ENCODE measurements at places on chromosomes 7 and 10.
A peak's percentile ranks its signal among the peaks of the same experiment; 100 is the strongest.

GRCh38 chr10:125768219-125768855, 7.3 kb downstream of the MMP21 start:
- DNase-seq = no peak

- peak; percentile 55 for DNase-seq
Observed at GRCh38 chr10:96275685-96276418, 4.5 kb upstream of the BLNK start.

- no peak for DNase-seq
Observed at GRCh38 chr10:71545001-71545400, 148.3 kb downstream of the CDH23 start.

DNA sequence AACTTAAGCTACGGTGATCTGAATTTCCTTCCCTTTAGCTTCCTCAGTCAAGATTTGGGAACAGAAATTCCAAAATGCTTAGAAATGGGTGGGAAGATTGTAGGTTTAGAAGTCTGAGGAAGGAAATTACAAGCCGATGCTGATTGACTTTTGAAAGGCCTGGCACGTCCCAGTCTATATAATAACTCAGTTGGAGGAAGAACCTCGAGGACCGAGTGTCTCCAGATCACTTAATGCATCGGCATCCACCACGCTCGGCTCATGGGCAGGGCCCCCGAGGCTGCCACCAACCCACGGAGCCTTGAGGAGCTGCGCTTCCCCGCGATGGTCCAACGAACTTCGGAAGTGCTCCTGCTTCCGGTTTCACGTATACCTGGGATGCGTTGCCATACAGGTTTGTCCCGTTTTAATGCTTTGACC, 10.4 kb upstream of the SP8 start:
- no peak for DNase-seq

DNA sequence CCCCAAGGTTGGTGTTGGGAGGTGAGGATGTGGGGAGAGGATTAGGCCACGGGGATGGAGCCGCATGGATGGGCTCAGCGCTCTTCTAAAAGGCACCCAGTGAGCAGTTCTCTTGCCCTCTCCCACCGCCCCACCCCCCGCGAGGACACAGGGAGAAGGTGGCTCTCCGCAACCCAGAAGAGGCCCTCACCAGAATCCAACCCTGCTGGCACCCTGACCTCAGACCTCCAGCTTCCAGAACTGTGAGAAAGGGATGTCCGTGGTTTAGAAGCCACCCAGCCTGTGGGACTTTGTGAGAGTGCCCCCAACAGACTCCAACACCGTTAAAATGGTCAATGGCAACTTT, 242.8 kb upstream of the PPP2R2D start:
- peak; percentile 15 for DNase-seq

DNA sequence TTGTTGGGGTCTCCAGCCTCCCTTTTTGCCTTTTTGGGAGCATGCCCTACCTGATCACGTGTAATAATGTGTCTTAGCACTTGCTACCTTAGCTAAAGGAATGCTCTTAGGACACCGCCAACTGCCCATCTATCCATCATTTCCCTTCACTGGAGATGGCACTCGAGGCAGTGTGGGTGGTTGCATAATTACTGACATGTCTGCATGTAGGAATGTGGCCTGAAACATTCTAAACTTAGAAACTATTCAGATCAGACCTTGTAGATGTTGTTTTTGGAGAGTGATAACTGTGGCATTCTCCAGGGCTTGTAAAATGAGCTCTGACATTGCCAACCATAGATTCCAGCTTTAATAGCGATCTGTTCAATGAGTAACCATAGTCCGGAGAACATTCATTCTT, 365.8 kb downstream of the BBS9 start:
- no peak for DNase-seq

DNA sequence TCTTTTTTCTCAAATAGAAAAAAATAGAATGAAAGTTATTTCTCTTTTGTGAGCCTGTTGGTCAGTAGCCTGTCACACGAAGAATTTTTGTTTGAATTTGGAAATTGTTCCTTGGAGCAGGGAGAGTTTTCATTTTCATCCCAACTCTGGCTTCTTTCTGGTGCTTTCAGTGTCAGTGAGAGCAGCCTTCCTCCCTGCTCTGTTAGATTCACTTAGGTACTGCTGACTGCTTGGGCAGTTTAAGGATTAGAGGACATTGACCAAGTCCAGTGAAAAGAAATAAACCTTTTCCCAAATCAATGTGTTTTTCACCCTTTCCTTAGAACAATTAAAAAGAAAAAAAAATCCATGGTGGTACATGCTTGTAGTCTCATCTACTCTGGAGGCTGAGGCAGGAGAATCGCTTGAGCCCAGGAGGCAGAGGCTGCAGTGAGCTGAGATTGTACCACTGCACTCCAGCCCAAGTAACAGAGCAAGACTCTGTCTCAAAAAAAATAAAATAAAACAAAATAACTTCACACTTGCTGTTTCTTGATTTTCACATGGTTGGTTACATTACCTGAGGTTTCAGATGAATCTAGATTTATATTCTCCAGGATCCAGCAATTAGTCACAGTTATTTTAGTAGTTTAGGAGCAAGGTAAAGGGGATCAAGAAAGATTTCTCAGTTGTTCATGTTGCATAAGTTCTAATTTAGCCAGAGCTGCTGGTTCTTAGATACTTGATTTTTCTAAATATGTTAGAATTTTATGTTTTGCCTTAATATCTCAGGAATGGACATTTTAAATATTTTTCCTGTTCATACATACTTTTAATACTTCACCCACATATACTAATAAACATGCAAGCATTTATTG, 63.1 kb downstream of the ZNRF2 start:
- DNase-seq = no peak

DNA sequence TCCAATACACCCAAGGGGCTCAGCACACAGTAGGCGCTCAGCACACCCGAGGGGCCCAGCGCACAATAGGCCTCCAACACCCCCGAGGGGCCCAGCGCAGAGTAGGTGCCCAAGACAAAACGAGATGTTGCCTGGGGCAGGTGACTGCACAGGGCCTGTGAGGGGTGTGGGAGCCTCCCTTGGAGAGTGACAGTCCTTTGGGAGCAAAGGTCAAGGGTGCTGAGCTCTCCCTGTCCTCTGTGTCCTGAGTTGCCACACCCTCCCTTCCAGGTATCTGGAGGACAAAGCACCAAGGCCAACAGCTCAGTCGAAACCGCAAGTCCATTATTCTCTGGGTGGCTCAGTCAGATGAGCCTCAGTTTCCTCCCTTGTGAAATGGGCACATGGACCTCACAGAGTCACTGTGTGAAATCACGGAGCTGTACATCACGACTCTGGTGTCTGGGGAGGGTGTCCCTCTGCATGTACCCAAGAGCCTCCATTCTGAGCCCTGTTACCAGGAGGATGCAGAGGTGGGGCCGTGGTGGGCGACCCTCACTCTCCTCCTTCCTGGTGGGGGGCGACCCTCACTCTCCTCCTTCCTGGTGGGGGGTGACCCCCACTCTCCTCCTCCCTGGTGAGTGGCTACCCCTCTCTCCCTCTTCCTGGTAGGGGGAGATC, 81.3 kb downstream of the FOXL3 start:
- DNase-seq = peak; percentile 76

DNA sequence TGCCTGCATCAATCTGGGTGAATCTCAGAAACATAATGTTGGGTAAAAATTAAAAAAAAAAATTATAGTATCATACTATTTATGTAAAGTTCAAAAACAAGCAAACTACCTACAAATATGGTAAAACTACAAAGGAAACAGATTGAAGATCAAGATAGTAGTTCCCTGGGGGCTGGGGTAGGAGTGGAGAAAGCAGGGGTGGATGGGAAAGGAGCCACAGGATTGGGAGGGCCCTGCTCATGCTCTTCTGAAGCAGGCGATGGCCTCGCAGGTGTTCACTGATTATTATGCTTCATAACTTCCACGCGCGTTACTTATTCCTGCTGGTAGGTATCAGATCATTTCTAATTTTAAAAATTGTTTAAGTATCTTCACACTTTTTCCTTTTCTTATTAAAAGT, 96.0 kb upstream of the GATA3 start:
- no peak for DNase-seq

- no peak for DNase-seq
Observed at GRCh38 chr10:57706016-57706415, 561.7 kb downstream of the IPMK start.

DNA sequence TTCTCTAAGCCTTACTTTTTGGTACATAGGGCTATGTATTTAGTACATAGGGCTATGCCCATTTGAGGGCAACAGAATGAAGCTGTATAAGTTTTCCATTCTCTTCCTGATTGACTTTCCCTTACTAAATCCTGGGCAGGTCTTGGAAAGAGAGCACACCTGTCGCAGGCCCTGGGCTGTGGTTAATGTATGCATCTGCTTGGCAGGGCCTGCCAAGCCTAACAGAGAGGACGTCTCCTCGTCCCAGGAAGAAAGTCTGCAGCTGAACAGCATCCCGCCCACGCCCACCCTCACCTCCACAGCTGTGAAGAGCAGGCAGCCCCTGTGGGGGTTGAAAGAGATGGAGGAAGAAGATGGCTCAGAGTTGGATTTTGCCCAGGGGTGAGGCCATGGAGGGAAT, 8.9 kb upstream of the PVRIG start:
- DNase-seq = no peak

- DNase-seq = no peak
Observed at GRCh38 chr10:79353726-79354125, 6.5 kb downstream of the PPIF start.

DNA sequence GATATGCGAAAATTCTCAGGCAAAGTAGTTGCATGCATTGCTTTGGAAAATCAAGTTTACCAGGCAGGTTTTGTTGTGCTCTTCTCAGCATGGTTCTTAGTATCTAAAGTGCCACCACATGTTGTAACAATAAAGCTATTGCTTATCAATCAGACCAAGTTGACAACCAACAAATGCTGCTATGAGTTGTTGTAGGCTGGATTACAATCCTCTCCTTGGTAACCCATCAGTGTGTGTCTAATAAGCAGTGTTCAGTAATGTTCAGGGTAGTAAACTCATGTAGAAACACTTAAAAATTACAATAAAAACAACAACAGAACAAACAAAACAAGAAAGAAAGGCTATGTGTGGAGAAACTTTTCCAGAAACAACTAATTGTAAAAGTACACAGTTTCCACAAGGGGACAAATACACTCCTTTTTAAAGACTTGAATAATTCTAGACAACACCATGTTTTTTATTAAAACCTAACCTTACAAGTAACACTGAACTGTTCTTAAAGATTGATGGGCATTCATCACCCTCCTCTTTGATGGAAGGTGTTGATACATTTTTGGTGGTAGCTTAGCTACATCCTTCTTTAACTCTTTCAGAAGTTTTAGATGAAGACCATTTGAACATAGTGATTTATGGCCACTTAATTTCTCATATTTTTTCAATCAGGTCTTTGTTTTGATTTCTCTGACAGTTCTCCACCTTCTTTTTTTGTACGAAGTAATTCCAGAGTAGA, 370.9 kb upstream of the SEMA3A start:
- DNase-seq = no peak

- DNase-seq = no peak
Observed at GRCh38 chr7:155749578-155749977, 62.7 kb downstream of the SHH start.

GRCh38 chr10:12041766-12042408, 722 bp downstream of the UPF2 start:
- DNase-seq = peak; percentile 61

GRCh38 chr10:31706464-31707092, 222.1 kb downstream of the ARHGAP12 start:
- DNase-seq = no peak

GRCh38 chr7:4791738-4792536, 16.5 kb downstream of the AP5Z1 start:
- DNase-seq = peak; percentile 83

- DNase-seq = no peak
Observed at GRCh38 chr7:103811997-103812396, 177.5 kb downstream of the RELN start.

- DNase-seq = no peak
Observed at GRCh38 chr10:95248989-95249388, 41.8 kb downstream of the PDLIM1 start.

DNA sequence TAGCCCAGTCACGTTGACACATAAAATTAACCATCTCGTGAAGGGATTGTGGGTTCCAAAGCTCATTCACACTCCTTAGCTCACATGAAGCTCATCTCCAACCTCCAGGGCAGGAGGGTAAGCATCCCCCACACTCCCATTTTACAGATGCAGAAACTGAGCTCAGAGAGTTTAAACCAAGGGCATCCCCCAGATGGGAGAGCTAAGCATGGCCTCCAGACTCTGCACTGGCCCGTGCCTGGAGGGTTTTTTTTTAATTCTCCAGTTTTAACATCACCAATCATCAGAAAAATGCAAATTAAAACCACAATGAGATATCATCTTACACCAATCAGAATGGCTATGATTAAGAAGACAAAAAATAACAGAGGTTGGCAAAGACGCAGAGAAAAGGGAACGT, 53.3 kb upstream of the TCF7L2 start:
- DNase-seq = no peak

- DNase-seq = no peak
Observed at GRCh38 chr7:91230100-91230499, 34.1 kb upstream of the FZD1 start.

- no peak for DNase-seq
Observed at GRCh38 chr7:133530682-133531081, 277.8 kb downstream of the EXOC4 start.

- DNase-seq = no peak
Observed at GRCh38 chr10:33631991-33632390, 297.5 kb upstream of the NRP1 start.

GRCh38 chr7:155306673-155307470, 9.2 kb downstream of the INSIG1 start:
- DNase-seq = no peak

- no peak for DNase-seq
Observed at GRCh38 chr10:42986633-42987032, 90.2 kb upstream of the RET start.

DNA sequence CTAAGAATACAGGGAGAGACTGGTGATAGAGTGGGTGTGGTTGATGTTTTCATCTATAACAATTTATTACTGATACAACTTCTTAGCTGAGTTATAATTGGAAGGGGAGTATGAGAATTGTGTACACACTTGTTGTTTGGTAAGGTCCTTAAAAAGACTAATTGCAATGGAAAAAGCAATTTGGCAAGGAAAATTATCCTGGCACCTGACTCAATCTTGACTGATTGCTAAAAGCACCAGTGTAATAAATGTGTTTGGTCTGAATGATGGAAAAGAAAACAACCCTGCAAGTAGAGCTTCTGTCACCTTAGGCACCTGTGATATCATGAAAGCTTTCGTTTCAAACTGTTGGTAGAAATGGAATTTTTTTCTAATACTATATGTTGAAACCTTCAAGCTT, 6.7 kb upstream of the GSDME start:
- DNase-seq = no peak

- DNase-seq = no peak
Observed at GRCh38 chr7:96297876-96298275, 24.0 kb downstream of the SLC25A13 start.

- DNase-seq = no peak
Observed at GRCh38 chr10:23965123-23965522, 243.8 kb upstream of the KIAA1217 start.

DNA sequence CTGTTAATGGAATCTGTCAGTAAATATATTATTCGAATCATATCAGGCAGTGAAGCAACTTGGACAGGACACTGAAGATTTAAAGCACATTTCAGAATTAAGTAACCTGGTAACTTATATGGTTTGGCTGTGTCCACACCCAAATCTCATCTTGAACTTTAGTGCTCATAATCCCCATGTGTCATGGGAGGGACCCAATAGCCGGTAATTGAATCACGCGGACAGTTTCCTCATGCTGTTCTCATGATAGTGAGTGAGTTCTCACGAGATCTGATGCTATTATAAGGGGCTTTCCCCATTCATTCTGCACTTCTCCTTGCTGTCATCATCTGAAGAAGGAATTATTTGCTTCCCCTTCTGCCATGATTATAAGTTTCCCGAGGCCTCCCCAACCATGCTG, 83.2 kb upstream of the COL1A2 start:
- DNase-seq = no peak

Measured in Peyer's patch (tissue), 4 donors.